Coronary artery (tissue), 2 donors: ENCODE measurements at places on chromosomes 1 and 21.

GRCh38 chr21:32311621-32312020 lies 13.0 kb downstream of the MRAP start:
- DNase-seq = no peak

GRCh38 chr1:204499511-204500468 lies 5.2 kb upstream of the PIK3C2B start:
- DNase-seq = no peak

GRCh38 chr1:180787628-180788307 lies 124.9 kb upstream of the KIAA1614 start:
- no peak for DNase-seq

DNA sequence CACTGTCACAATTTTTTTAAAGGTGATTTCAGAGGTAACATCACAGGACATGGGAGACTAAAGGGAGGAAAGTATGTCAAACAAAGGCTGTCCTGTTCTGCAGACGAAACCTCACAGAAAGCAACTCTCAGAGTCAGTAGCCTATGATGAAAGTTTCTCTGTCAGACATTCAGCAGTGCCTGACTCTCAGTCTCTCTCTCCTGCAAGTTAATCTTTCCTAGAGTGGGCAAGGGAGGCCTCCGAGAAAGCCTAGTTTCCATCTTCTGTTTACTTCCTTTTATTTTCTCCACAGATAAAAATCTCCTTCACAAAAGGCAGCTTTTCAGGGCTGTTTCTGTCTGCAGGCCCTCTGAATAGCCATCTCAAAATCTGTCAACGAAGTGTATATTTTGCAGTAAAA lies 24.9 kb upstream of the FMO2 start:
- no peak for DNase-seq

DNA sequence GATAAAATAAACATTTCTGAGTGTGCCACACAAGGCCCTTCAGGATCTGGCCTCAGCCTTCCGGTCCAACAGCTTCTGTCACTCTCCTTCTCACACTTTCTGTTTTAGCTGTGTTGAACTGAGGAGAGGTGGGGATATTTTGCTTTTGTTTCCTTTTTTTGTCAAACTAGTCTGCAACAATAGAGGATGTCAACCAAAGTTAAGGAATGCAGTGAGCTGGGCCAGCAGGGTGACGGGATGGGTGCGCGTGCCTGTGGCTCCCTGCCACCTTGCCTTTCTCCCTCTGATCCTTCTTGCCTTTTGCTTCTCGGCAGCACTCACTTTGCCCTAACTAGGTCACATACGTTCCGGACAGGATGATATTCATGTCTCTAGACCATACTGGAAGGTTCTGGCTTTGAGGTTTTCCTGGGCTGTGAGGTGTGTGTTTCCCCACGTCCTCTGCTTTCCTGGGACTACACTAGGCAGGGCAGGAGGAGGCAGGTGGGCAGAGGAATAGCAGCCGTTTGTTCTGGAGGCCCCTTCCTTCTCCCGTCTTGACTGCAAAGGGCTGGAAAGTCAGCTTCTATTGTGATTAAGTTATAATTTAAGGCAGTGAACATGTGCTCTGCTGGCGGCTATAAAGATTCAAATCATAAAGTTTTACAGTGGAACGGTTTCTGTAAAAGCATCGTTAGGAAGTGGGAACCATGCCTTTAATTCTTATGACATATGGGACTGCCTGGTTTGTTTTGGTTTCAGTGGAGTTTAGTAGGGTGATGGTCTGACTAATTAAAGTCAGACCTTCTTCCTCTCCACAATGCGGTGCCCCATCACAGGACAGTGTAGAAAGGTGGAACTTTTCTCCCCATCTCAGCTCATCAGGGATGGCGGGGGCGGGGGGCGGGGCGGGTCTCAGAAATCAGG lies 67.8 kb downstream of the RNF220 start:
- DNase-seq = no peak

GRCh38 chr1:239778208-239778813 lies 313.4 kb upstream of the FMN2 start:
- DNase-seq = no peak

- DNase-seq = no peak
Observed at GRCh38 chr1:202531472-202531811, 178.8 kb downstream of the SYT2 start.

GRCh38 chr1:222618880-222619596 lies 1.1 kb downstream of the MIA3 start:
- no peak for DNase-seq

DNA sequence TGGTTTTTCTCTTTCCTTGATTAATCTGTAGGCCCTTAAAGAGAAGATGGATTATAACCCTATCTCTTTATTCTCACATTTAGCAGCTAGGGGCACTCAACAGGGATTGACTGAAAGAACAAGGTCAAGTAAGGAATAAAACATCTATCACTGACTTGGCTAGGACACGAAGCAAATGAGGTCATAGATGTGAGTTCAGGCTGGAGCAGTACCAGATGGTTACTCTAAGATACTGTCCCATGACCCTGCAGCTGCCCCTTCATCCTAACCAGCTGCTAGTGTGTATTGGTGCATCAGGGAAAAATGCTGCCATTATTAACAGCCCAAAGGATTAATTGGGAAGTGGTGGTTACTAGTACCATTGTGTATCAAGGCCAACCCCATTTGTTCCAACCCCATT lies 221.9 kb downstream of the CTH start:
- DNase-seq = no peak

- no peak for DNase-seq
Observed at GRCh38 chr21:31161157-31161556, 122.9 kb upstream of the KRTAP19-8 start.

GRCh38 chr1:29550119-29550841 lies 314.0 kb downstream of the PTPRU start:
- peak; percentile 41 for DNase-seq

DNA sequence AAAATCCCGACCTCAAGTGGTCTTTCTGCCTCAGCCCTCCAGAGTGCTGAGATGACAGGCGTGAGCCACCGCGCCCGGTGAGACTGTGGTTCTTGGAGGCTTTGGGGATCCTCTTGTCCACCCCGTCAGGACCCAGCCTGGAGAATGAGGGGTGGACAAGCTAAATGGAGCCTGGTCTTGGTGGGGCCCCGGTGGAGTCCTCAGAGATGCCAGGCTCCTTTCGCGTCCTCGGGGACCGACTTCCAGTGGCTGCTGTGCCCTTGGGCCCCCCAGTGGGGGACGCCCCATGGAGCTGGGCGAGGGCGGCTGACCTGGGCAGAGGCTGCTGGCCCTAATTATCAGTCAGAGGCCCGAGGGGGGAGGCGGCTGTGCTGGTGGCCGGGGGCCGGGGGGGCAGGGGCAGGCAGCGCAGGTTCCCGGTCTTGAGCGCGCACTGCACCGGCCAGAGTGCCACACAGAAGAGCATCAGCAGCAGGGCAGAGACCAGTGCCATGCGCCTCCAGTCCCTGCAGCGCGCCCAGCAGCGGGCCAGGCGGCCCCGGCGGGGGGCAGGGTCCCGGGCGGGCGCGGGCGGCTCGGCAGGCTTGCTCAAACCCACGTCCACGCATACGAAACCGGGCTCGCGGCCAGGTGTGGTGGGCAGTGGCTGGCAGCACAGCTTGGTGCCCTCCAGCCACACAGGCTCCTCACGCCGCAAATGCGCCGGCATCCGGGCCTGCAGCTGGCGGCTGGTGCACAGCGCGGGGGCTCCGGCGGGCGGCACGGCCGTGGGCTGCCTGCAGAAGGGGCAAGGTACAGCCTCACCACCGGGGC lies 2.4 kb downstream of the RNF223 start:
- no peak for DNase-seq

DNA sequence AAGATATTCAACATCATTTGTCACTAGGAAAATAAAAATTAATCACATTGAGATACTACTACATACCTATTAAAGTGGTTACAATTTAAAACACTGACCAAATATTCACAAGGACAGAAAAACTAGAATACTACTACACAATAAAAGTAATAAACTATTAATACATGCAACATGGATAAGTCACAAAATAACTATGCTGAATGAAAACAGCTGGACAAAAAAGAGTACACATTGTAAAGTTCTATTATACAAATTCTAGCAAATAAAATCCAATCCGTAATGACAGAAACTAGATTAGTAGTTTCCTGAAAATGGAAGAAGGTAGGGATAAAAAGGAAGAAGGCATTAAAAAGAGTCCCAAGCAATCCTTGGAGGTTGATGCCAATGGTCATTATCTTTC lies 348.7 kb upstream of the PTBP2 start:
- no peak for DNase-seq

DNA sequence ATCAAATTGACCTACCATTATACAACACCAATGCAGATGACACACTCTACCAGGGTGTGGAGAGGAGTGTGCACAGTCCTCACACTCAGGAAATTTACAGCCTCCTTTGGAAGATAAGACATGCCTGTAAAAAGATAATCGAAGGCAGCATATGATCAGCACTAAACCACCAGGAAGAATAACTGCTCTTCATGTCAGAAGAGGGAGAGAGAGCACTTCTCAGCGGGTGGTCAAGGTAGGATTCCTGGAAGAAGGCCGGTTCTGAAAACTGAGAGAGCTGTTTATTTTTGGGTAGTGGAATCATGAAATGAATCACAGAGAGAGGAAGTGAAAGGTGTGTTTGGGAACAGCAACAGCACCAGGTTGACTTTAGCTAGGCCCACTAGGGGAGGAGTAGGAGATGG lies 14.0 kb upstream of the ZNF697 start:
- DNase-seq = no peak
